ENCODE measurements at places on chromosomes 16 and 17. TPM values are rescaled to one million over a fixed set of nuclear protein-coding genes. Genes with fewer than 3 reads are reported as not detected.

- DNase-seq: no peak
Measured at GRCh38 chr17:60165971-60166370, 16.2 kb downstream of the CA4 start.

- DNase-seq: no peak
Measured at GRCh38 chr17:65202844-65203571, 65.8 kb downstream of the RGS9 start.

DNA sequence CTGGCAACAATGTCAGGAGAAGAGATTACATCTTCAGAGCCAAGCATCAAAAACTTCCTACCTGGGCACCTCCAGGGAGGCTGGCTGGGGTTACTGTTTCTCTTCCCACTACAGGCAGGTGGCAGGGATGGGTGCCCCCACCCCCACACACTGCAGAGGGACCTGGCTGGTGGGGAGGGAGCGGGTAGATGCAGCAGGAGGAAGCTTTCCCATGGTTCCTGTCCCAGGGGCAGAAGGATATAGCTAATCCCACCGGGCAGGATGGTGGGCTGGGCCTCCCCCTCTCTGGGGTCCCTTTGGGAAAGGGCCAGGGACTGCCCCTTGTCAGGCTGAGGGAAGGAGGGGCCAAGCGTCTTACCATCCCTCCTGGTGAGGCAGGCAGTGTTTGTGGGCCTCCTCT lies 16.7 kb upstream of the MTMR4 start:
- no peak for DNase-seq

GRCh38 chr16:3027983-3028715 lies 4.3 kb downstream of the THOC6 start:
- no peak for DNase-seq

- peak; percentile 68 for DNase-seq
Measured at GRCh38 chr17:38867179-38867967, 2.5 kb upstream of the LASP1 start.

DNA sequence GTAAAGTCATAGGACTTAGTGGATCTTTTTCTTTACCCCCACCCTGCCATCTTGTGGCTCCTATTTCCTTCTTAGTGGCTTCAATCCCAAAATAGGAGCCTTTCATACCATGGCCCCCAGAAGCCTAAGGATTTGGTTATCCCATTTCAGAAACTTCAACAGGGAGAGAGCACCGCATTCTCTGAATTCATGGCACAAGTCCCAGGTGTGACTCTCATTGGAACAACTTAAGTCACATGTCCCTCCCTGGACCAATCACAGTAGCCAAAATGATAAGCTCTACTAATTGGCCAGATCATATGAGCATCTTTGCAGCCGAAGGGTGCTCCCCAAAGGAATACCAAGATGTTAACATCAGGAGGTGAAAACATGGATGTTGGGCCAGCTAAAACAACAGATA lies 43.2 kb downstream of the AXIN2 start:
- peak; percentile 15 for DNase-seq

The MLST8 gene
- total RNA-seq: 23.4 TPM
